ENCODE measurements at places on chromosomes 13 and 19.

- no peak for DNase-seq
Measured at GRCh38 chr13:98071316-98071715, 71.6 kb upstream of the FARP1 start.

DNA sequence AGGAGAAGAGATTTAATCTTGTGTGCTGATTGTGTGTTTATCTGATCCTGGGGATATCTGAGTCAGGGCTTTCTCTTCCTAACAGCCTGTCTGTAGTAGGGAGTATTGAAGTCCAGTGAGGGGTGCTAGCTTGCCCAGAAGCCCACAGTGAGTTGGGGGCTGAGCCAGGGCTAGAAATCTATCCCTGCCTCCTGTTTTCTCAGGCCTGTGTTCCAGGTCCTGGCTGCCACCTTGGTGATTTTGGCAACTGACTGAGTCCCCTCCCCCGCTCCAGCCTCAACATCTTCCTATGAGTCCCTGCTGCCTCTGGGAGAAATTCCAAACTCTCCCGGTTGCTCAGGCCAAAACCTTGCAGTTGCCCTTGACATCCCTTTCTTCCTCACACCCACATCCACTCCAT lies 7.7 kb upstream of the NOVA2 start:
- DNase-seq = no peak

DNA sequence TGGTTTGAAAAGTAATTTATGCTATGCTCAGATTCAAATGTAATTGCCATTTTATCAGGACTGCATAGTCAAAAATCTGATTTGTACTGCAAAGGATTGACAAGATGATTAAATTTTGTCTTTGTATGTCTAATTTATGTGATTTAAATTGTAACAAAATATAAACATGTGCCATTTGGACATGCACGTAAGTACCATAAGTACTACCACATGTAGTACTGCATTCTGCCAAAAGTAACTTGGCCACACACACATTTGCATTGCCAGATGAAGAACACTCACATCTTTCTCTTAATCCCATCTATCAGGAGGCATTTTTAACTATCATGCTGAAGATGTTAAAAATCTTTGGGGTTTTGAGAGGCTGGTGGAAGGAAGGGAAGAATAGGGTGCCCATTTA lies 133.3 kb downstream of the KLF12 start:
- DNase-seq = no peak

DNA sequence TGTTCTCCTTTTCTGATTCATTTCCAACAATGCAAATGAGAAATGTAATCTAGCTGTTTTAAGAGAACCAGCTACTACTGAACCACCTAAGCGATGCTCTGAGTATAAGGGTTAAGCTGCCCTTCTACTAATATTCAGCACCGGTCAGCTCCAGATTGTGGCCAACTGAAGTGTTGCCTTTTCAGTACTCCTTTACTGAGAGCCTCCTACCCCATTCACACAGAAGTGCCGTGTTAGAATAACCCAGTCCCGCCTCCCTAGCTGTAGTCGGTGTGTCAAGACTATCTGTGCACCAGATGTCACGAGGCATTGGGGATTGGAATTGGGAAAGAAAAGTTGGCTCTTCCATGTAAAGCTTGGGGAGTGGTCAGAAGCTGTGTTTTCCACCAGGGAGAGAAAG lies 45.4 kb downstream of the FAM124A start:
- DNase-seq = no peak

- no peak for DNase-seq
Measured at GRCh38 chr13:45439008-45439407, 20.8 kb upstream of the SLC25A30 start.

DNA sequence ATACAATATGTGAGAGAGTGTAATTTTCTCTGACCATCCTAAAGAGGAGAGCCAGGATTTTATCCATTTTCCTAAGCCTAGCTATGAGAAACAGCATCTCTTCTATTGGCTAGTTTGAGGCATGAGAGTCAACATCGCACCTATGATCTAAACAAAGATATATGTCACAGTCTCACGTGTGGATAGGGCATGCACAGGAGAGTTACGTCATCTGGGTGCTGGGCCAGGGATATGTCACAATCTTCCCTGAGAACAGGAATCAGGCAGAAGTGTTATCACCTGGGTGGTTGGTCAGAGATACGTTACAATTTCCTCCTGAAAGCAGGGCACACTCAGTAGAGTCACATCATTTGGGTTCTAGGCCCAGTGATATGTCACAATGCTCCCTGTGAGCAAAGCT lies 53.9 kb upstream of the ZNF730 start:
- no peak for DNase-seq

DNA sequence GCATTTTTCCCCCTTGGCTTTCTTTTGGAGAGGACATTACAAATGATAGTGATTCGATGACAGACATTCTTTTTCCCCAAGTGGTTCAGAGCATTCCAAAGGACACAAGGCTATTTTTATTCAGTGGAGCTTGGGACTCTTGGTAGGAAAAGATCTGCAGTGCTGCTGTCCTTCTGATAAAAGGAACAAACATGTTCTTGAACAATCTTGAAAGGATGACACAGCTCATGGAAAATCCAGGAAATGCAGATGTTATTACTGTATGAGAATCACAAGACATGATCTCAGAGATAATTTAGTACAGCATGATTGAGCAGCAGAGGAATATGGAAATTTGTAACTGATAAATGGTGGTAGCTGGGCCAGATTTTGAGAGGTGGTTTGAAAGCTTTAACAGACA lies 96.2 kb upstream of the RFC3 start:
- DNase-seq = peak; percentile 61

All from NCI-H526 (cell line).